ENCODE measurements at places on chromosomes 2 and 18. TPM values are rescaled to one million over a fixed set of nuclear protein-coding genes. Genes with fewer than 3 reads are reported as not detected.

Gene ANKRD30B
- 2.1 TPM for polyA plus RNA-seq

Gene ITPRIPL1
- polyA plus RNA-seq: 0.22 TPM

Gene TUBB8B
- not detected for polyA plus RNA-seq

Gene MOCOS
- polyA plus RNA-seq: not detected
